Fibroblast of skin of right biceps (primary cell): ENCODE measurements at places on chromosomes 1 and 21.
A peak's percentile ranks its signal among the peaks of the same experiment; 100 is the strongest.

- DNase-seq = peak; percentile 44
Observed at GRCh38 chr1:54493608-54494007, 54.4 kb upstream of the ACOT11 start.

DNA sequence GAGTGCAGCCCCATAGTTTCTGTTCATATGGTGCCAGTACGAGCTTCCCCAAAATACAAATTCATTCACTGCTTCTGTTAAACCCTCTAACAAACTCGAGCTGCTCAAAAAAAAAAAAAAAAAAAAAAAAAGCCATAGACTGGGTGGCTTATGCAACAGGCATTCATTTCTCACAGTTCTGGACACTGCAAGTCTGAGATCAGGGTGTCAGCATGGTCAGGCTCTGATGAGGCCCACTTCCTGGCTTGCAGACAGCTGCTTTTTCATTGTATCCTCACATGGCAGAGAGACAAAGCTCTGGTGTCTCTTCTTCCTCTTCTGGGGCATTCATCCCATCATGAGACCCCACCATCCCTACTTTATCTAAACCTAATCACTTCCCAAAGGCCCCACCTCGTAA is 121.6 kb downstream of the PTBP2 start:
- DNase-seq = peak; percentile 49

DNA sequence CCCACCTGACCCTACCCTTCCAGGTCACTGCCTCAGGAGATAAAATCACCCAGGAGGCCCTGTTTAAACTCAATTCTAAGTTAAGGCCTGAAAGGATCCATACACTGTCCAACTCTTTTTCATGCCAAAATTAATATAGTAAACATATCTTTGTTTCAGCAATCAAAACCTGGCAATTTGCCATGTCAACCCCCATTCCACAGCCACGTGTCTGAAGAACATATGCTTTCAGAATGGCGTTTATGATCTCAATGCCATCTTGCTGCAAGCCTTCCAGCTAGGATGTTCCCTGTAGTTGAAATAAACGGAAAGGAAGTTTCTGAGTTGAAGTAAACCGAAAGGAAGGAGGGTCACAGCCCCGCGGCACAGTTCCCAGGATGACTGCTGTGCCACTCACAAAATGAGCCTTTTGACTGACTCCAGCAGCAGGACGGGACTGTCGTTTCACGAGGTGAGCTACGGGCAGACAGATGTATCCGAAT is 472.0 kb downstream of the SMYD3 start:
- DNase-seq = peak; percentile 25

DNA sequence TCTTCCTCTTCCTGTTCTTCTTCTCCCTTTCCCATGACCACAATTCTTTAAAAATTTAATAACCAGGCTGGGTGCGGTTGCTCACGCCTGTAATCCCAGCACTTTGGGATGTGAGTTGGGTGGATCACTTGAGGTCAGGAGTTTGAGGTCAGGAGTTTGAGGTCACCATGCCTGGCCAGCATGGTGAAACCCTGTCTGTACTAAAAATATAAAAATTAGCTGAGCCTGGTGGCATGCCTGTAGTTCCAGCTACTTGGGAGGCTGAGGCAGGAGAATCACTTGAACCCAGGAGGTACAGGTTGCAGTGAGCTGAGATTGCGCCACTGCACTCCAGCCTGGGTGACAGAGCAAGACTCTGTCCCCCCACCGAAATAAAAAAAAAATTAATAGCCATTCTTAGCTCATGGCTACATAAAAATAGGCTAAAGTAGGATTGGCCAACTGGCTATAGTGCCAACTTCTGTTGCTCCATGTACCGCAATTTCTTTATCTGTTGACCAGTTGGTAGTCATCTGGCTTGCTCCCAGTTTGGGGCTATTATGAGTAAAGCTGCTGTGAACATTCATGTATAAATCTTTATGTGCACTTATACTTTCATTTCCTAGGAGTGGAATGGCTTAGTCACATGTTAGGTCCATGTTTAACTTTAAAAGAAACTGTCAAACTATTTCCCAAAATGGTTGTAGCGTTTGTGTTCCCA is 136.3 kb downstream of the PEX14 start:
- DNase-seq = no peak

DNA sequence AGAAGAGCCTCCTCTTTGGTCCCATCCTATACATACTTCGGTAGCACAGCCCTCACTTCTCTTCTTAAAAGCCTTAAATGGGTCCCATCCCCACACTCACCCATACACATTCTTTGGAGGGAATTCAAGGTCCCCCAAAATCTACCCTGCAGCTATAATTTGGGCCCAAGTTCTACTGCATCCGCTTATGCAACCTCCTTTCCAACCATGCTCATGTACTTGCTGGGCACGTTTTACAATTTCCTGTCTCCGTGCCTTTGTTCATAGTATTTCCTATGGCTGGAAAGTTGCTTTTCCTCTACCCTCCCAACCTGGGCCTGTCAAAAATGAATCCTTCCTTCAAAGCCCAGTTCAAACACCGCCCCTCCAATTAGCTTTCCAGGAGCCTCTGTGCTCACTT is 99.7 kb downstream of the SLC45A1 start:
- DNase-seq = no peak

DNA sequence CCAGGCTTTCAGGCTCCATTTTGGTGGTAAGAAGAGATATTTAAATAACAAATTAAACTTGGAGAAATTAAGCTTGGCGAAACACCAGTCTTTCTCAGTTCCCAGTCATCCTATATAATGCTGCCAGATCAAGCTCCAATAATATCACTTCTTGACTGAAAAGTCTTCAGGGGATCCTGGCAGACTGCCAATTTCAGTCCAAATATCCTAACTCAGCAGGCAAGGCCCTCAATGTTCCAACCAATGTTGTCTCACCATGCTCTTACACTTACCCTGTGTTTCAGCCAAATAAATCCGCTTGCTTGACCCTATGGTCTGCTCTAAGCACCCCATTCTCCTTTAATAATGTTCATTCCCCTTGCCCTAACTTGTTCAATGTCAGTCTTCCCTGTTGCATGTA is 39.9 kb upstream of the BCL10 start:
- peak; percentile 32 for DNase-seq

DNA sequence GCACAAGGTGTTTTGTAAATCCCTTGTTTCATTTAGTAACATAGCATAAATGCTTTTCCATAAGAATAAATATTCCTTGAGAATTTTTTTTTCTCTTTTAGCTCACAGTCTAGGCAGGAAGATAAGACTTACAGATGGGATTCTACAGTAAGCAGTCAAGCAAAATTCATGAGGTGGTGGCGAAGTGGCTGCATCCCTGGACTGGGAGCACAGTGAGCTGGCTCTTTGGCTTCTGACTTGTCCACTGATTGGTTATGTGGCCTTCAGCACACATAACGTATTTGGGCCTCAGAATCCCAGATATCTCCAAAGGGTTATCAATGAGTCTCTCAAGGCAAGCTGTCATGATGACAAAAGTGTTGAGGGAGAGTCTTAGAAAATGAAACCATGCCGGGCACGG is 99.8 kb downstream of the EBNA1BP2 start:
- no peak for DNase-seq

DNA sequence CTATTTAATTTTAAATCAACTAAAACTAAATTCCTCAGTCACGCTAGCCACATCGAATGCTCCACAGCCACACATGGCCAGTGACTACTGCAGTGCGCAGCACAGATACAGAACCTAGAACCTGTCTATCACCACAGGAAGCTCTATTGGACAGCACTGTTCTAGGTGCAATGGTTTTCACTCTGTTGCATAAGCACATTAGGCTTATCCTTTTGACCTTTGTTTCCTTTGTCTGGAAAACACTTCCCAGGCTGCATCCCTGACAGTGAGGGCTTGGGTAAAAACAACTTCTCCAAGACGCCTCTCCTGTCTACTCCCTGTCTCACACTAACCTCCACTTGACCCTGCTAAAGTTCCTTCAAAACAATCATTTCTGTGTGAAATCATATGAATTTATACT is 33.6 kb upstream of the RAP1GAP start:
- no peak for DNase-seq

GRCh38 chr1:65431111-65431705 is 10.7 kb downstream of the LEPR start:
- peak; percentile 41 for DNase-seq

- DNase-seq = no peak
Observed at GRCh38 chr1:33374336-33375105, 53.6 kb upstream of the A3GALT2 start.

DNA sequence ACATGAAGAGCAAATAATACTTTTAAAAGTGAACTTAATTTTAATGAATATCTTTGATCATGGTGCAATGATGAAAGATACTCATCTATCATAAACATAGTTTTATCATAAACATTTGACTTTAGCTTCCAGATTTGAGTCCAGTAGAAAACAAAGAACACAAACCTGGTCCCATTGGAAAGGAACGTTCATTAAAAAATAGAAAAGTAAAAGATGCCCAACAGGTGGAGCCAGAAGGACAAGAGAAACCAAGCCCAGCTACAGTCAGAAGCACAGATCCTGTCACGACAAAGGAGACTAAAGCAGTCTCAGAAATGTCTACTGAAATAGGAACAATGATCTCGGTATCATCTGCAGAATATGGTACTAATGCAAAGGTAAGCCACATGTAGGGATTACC is 55.6 kb upstream of the MYOCOS start:
- peak; percentile 4 for DNase-seq

DNA sequence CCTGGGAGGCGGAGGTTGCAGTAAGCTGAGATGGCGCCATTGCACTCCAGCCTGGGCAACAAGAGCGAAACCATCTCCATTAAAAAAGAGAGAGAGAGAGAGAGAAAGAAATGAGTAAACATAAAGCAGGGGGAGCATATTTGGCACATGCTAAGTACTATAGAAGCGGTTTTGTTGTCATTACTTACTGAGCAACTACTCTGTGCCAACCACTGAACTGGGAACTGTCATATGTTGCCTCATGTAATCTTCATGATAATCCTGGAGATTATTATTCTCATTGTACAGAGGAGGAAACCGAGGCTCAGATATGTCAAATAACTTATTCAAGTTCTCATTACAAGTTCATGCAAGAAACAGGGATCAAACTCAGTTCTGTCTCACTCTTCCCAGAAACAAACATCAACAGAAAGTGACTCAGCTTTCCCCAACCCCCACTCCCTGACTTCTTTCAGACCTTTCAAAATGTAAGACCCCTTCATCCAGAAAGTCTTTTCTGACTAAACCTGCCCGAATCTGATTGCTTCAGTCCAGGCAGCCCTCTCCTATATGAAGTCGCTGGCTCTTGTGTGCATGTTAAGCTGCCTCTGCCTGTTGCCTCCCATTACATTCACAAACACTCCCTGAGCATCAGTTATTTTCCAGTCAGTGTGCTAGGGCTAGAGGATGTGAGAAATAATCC is 23.5 kb downstream of the LAMB3 start:
- no peak for DNase-seq

DNA sequence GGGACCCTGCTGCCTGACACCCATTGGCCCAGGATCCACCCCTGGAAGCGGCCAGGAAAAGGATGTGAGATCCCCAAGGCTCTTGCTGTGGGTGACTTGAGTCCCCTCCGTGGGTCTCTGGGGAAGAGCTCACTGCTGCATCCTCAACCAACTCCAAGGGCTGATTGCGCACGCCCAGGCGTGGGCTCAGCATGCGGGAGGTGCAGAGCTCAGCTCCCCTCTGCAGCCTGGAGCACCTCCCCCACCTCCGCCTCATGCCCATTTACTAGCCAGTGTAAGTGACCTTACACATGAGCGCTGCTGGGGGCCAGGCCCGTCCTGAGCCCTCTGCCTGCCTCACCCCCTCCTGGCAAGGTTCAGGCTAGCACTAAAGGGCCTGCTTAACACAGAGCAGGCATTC is 138.4 kb upstream of the VAMP3 start:
- no peak for DNase-seq

DNA sequence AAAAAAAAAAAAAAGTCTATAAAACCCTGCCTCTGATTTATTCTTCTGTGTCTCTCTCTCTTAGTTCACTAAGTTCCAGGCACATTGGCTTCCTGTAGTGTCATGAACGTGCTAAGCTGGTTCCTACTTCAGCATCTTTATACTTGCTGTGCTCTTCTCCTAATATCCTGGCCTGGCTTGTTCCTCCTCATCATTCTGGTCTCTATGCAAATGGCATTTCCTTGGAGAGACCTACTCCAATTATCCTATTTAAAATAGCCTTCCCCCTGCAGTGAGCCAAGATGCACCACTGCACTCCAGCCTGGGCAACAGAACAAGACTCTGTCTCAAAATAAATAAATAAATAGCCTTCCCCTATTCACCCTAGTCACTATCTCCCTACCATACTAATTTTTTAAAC is 9.7 kb upstream of the CLCC1 start:
- no peak for DNase-seq

- DNase-seq = peak; percentile 92
Observed at GRCh38 chr21:28336314-28336713, 656.4 kb downstream of the LTN1 start.

DNA sequence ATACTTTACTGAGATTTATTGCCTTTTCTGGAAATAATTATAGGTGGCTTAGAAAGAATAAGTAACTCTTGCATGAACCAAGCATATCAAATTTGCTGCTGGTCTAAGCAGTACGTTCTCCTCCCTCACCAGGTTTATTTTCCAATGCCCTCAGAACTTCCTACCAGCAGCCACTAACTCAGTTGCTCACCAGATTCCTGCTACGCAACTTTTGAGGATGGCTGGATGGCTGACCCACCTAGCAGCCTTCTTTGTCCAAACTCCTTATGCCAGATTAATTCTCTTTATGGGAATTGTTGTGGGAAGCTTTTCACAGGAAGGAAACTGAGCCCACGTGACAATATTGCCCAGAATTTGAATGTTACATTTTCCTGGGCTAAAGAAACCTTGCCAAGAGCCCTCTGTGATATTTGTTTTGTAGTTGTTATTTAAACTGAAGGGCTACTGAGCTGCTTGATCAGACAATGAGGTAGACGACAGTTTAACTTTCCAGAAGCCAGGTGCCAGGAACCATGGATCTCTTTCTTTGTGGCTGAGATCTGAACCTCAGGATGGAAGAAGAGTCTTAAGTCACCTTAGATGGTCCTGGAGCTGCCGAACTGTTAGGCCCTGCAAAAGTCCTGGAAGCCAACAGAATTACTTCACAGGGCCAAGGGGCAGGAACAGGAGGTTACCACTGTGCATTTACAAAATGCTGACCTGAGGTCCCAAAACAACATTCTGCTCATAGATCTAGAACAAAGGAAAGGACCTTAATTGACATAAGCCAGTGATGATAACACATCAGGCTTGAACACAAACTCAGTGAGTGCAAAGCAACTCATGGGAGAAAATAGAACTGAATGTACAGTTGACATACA is 85.5 kb upstream of the ATP1A1 start:
- DNase-seq = no peak

- no peak for DNase-seq
Observed at GRCh38 chr1:41545996-41546832, 61.7 kb upstream of the EDN2 start.

DNA sequence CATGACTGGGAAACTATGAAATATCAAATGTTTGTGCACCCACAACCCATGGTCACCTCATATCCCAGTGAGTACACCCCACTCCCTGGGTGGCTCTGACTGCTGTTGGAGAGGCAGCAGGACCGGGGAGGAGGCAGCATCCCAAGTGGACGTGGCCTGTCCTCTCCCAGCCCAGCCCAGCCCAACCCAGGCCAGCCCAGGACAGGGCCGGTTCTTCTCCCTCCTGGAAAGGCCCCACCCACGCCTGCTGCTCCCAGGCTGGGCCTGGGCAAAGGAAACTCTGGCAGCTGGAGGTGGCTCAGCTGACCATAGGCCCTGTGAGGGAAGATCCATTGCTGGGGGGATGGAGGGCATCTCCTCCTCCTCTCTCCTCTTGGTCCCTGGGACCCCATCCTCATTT is 19.1 kb downstream of the MATN1 start:
- DNase-seq = no peak

GRCh38 chr1:223270155-223270554 is 93.8 kb downstream of the SUSD4 start:
- DNase-seq = no peak

GRCh38 chr1:2344121-2344681 is 47.2 kb downstream of the MORN1 start:
- no peak for DNase-seq
